ENCODE measurements at places on chromosomes 12 and 14.

- no peak for DNase-seq
Observed at GRCh38 chr12:18139989-18140596, 50.1 kb upstream of the RERGL start.

GRCh38 chr12:46259713-46260112 lies 9.1 kb downstream of the SLC38A1 start:
- no peak for DNase-seq

- no peak for DNase-seq
Observed at GRCh38 chr12:33111850-33112249, 215.3 kb upstream of the PKP2 start.

DNA sequence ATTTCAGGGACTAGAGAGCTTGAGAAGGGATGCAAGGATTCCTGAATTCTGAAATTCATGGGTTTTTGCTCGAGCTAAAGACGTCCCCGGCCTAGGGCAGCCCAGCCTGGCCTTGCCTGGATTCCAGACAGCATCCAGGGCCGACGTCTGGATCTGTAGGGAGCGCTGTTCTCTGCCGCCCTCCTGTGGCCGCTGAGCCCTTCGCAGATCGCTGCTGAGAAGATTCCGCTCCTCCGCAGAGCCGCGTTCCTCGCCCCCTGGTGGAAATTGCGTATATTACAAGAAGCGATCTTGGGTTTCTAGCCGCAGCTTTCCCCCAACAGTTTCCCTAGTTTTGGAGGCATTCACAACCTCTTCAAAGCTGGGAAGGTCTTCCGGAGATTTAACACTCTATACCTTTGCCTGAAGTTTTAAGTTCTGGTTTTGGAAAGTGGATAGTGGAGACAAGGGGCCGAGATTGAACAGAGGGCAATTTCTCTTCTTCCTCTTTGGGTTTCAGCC lies 5.1 kb downstream of the CISTR start:
- DNase-seq, result peak; percentile 90

- no peak for DNase-seq
Observed at GRCh38 chr14:59221568-59221967, 33.1 kb downstream of the DAAM1 start.

DNA sequence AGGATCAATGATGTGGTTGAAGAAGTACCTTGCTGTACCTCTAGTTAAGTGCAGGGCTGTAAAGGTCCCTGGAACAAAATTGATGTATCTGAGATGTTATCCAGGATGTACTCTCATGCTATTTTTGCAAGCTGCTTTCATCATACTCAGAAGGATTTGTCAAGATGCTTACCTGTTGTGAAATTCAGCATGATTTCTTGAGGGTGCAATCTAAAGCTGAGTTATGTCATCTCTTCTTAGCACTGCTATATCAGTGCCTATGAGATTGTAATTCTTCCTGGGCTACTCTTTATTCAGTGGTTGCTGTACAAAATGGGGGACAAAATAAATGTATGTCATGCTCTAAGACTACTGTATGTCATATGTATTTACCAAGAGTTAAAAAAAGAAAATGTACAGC lies 340.7 kb upstream of the LMO3 start:
- no peak for DNase-seq

- DNase-seq, result no peak
Observed at GRCh38 chr12:40375076-40375475, 150.3 kb downstream of the LRRK2 start.

DNA sequence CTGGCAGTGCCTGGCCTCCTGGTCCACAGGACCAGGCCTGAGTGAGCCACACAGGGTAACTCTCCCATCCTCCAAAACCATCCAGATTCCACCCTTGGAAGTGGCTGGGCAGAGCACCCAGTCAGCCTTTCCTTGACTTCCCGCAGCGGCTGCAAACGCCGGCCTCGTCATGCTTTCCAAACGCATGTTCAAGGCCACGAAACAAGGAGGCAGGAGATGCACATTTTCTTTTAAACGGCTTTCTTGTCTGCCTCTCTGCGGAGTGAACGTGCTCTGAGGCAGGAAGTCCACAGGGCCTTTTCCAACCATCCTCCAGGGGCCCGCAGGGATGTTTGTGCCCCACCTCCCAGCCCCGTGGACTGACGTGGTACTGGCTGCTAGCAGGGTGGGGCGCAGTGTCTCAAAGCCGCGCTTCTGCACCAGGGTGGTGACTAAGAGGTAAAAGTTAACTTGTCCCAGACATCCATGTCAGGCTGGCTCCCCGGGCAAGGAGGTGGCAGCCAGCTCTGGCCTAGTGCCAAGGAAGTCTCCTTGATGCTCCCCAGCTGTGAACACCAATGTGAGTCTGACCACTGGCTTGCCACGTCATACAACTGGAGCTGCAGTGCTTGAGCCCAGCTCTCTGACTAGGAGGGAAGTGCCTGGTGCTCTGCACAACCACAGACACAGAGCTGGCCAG lies 45.0 kb downstream of the KCNA5 start:
- no peak for DNase-seq

Data from NCI-H774 (cell line).